ENCODE measurements at places on chromosomes 13 and 19. TPM values are rescaled to one million over a fixed set of nuclear protein-coding genes. Genes with fewer than 3 reads are reported as not detected.

ZNF285 gene
- 0.93 TPM for total RNA-seq

ASF1B gene
- 0.87 TPM for total RNA-seq

LGALS14 gene
- total RNA-seq: not detected

OR7C1 gene
- not detected for total RNA-seq

C2CD4C gene
- total RNA-seq: 5.9 TPM

SHISA7 gene
- total RNA-seq: not detected

ITGBL1 gene
- total RNA-seq: 5.1 TPM

- peak; percentile 94 for DNase-seq
These were observed 8.1 kb downstream of the PIK3R2 start for GRCh38 chr19:18160971-18161635.

DNA sequence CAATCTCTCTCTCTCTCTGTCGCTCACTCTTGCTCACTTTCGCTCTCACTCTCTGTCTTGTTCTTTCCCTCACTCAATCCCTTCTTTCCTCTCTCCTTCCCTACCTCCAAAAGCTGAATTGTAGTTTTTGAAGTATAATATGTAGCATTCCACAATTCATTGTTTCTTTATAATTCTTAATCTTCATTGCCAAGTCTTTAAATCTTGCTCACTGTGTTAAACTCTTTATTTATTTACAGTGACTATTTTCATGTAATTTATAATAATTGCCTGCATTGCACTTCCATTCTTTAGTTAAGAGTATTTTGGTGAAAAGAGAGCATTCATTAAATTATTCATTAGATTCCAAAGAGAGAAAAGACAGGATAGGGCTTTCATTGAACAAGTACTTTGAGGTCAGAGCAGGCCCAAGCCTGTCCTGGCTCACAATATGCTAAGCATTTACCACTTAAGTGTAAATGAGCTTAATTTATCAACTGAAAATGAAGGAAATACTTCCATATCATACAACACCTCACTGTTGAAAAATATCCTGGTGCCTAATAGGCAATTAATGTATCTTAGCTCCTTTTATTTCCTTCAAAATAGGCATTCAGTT is 257.4 kb upstream of the SLITRK1 start:
- DNase-seq: no peak

DNA sequence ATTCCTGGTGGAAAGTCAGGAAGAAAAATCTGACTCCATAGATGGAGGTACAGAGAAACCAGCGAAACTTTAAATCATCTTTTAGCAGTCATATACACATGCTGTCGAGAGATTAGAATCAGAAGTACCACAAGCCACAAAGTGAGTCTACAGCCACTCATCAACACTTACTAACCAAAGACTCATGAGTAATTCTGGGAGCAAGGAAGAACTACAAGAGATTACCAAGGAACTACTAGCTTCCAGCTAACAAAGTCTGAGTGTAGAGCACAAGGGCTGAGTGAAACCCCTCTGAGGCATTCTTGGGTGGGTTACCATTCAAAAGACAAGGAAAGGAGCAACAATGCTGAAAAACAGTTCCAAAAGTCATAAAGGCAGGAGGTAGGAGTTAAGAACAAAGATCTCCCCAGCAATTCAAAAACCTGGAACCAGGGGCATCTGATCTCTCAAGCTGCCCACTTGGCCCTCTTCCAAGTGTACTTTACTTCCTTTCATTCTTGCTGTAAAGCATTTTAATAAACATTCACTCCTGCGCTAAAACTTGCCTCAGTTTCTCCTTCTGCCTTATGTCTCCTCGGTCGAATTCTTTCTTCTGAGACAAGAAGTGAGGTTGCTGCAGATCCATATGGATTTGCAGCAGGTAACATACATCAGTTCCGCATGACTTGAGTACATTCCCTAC is 13.0 kb downstream of the RBM26 start:
- DNase-seq: no peak

DNA sequence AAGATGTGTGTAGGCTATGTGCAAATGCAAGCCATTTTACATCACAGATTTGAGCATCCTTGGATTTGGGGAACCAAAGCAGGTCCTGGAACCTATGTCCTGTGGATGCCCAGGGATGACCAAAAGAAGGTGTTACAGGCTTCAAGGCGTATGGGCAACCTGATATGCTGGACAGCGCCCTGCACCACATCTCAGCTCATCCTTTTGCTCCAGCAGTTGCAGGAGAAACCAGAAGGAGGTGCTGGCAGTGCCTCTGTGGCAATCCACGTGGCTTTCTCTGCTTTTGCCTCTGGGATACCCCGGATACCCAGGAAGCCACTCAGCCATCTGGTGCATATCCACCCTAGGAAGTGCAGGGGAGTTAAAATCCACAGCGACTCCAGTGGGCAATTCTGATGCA is 110.3 kb upstream of the VSTM2B start:
- DNase-seq: no peak

DNA sequence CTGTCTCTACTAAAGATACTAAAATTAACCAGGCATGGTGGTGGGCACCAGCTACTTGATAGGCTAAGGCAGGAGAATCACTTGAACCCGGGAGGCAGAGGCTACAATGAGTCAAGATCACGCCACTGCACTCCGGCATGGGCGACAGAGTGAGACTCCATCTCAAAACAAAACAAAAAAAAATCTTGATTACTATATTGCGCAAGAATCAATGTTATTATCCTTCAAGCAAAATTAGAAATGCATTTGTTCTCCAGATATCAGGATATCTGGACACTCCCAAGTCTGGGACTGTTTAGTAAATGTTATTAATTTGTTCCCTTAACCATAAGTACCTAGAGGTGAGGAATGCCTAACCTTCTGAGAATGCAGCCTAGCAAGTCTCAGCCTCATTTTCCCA is 992.2 kb upstream of the PCDH20 start:
- no peak for DNase-seq

DNA sequence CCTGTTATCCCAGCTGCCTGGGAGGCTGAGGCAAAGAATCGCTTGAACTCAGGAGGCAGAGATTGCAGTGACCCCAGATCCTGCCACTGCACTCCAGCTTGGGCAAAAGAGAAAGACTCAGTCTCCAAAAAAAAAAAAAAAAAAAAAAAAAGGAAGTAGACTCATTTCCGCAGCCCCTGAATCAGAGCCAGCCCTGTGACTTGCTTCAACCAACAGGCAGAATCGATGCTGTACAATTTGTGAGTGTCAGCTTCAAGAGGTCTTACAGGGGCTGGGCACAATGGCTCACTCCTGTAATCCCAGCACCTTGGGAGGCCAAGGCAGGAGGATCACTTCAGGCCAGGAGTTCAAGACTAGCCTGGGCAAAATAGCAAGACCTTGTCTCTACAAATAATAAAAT is 12.8 kb downstream of the ANKRD27 start:
- no peak for DNase-seq

GRCh38 chr13:27533155-27533643 is 82.8 kb upstream of the MTIF3 start:
- DNase-seq: peak; percentile 94

DNA sequence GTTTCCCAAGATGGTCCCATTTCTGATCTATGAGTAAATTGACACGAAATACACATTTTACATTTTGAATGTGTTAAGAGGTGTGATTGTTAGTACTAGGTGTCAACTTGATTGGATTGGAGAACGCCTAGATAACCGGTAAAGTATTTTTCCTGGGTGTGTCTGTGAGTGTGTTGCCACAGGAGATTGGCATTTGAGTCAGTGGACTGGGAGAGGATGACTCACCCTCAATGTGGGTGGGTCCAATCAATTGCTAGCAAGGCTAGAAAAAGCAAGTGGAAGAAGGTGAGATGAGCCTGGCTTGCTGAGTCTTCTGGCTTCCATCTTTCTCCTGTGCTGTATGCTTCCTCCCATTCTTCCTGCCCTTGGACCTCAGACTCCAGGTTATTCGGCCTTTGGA is 960.7 kb upstream of the PCDH9 start:
- no peak for DNase-seq

DNA sequence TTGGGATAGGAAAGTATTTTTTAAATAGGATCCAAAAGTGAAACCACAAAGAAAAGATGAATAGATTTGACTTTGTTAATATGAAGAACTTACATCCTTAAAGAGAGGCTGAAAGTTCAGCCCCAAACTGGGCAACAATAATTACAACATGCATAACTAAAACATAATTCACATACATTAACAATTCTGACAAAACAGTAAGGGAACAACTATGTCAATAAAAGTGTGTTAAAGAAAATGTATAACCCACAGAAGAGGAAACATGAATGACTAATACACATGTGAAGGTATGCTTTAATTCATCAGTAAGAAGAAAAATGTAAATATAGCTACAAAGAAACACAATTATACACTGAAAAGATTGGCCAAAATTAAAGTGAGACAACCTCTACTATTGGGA is 1597.6 kb upstream of the MIR17HG start:
- DNase-seq: no peak

- no peak for DNase-seq
These were observed 24.0 kb downstream of the ZBTB7A start for GRCh38 chr19:4042731-4043082.

GRCh38 chr13:112900691-112901091 is 68.3 kb upstream of the MCF2L start:
- DNase-seq: no peak

DNA sequence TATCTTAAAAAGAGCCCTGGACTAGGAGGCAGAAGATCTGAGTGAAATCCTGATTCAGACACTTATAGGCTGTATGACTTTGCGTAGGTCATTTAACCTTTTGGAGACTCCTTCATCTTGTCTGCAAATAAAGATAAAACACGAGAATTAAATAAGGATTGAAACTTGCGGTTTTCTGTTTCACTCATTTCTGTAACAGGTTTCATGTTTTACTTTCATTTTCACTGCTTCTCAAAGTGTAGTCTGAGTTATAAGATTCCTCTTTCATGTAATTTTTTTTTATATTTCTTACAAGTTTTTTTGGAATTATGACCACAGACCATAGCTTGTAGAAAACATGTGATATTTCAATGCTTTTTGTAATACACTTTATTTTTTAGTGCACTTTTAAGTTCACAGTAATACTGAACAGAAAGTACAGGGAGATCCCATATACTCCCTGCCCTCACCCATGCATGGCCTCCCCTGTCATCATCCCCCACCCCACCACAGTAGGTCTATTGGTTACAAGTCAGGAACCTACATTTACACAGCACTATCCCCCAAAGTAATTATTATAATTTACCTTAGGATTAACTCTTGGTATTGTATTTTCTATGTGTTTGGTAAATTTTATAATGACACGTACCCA is 174.6 kb downstream of the ITGBL1 start:
- no peak for DNase-seq

DNA sequence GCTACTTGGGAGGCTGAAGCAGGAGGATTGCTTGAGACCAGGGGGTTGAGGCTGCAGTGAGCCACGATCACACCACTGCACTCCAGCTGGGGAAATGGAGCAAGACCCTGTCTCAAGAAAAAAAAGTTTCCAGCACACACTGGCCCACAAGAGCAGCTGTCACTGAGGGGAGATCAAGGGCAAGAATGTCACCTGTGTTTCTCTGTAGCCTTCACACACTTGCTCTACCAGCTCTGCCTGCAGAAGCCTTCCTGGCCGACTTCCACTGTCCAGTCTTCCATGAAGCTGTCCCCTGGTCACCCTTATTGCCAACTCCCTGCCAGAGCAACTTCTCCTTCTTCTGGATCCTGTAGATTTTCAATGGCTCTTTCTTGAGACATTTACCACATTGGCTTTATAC is 158.0 kb downstream of the KCTD15 start:
- DNase-seq: peak; percentile 73

DNA sequence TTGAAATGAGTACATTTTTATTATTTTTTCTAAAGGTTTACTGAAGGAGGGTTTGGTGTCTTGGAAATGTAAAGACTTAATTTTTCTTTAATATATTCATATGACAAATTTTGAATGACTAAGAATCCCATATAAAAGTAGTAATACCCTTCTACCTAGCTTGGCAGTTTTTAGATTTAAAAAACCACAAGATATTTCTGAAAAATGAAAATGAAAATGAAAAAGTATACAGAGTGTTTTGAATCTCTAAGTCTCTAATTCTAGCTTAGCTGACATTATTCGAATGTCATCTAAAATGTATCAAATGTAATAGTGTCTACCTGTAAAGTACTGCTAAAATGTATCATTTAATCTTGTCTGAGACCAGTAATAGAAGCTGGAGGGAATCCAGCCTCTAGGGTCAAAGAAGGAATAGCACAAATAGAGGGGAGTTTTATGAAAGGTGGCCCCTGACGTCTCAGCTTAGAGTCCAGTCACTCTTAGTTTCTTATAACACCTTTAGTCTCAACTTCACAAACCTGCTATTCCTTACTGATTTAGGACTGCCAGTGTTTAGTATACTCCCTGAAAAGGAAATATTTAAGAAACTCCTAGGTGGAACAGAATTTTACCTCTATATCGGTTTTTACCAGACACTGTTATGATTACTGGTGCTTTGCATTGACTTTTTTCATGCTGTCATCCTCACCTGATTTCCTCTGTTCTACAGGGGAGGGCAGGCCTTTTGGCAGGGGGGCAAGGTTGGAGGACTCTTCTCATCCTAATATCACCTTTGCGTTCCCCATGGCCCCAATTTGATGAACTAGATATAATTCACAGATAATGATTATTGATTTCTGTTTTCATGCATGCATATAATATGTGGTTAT is 16.2 kb upstream of the MIR17HG start:
- DNase-seq: no peak

DNA sequence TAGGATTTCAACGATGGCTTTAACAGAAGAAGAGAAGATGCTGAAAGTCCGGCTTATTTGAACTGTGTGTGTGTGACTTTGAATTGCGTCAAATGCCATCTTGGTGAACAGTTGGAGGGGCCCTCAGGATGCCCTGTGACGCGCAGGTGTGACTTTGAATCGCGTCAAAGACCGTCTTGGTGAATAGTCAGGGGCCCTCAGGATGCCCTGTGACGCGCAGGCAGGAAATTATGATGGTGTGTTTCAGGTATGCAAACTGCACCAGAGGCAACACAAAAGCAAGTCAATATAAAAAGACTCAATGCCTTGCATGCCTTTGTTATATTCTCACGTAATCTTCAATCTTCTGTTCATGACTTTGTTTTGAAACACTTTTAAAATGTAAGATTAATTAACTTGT is 29.2 kb downstream of the ATP11A start:
- no peak for DNase-seq

DNA sequence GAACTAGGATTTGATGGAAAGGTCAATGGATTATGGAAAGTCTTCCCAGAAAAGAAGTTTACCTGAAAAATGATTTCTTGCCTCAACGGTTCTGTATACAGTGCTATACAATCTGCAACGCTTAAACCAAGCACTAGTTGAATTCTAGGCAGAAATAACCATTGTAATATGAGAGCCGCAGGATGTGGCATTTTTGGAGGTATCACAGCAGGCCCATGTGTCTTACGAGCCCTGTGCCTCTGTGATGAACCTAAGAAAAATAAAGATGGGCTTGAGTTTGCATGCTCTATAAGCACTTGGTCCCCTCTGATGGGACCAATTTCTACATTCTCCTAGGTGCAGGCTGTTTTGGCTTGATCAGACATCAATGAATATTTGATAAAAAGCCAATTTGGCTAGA is 78.7 kb upstream of the RFC3 start:
- DNase-seq: no peak

- DNase-seq: no peak
These were observed 32.1 kb downstream of the KCTD12 start for GRCh38 chr13:76853921-76854608.

Measured in mesenteric fat pad (tissue), 1 donor.